ENCODE measurements at places on chromosomes 7 and 10.
A peak's percentile ranks its signal among the peaks of the same experiment; 100 is the strongest.

GRCh38 chr10:6721480-6721879, 141.4 kb upstream of the PRKCQ start:
- DNase-seq = no peak

DNA sequence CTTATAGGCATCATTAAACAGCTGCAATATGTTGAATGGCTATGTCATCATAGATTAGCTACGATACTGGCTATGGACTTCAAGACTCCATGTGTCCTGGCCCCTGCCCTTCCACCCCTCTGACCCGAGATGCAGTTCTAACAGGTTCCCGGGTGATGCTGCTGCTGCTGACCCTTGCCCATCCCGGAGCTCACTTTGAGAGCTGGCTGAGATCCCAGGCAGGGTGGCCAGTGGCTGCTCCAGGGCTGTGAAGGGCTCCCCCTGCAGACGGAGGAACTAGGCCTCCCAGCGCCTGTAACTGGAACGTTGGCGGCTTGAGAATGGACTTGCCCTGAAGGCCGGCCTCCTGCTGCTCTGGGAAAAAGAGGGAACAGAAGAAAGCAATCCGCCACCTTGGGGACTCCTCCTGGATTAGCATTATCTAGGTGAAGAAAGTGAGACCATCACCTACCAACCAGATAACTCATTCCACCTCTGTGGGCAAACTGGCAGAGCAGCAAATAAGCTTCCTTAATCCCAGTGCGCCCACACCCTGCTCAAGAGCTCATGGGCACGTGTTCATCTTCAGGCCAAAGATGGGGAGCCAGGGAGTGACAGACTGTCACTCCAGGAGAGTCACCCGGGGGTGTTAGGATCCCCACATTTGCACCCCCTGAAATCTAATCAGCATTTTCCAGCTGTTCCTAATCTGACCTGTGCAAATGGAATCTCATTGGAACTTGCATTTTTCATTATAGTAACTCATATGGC, 56.8 kb downstream of the PARP12 start:
- DNase-seq = peak; percentile 67

GRCh38 chr7:143013893-143014292, 13.0 kb downstream of the OR9A2 start:
- no peak for DNase-seq

GRCh38 chr7:32506266-32507054, 11.2 kb downstream of the AVL9 start:
- DNase-seq = no peak

DNA sequence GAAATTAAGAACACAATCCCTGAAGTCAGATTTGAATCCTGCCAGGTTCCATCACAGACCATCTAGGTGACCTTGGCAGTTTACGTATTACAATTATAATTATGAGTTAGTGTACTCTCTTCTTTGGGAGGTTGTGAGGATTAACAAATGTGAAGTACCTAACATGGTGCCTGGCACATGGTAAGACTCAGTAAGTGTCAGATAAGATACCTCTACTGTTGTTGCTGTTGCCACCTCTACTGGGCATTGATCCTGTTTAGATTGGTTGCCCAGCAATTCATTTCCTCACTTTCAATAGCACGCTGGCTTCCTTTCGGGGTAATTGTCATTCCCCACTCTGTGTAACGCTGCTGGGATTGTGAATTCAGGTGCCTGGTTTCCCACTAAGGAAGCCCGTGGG, 31.7 kb upstream of the HGF start:
- no peak for DNase-seq

GRCh38 chr7:142835487-142835886, 19.4 kb upstream of the EPHB6 start:
- DNase-seq = no peak

DNA sequence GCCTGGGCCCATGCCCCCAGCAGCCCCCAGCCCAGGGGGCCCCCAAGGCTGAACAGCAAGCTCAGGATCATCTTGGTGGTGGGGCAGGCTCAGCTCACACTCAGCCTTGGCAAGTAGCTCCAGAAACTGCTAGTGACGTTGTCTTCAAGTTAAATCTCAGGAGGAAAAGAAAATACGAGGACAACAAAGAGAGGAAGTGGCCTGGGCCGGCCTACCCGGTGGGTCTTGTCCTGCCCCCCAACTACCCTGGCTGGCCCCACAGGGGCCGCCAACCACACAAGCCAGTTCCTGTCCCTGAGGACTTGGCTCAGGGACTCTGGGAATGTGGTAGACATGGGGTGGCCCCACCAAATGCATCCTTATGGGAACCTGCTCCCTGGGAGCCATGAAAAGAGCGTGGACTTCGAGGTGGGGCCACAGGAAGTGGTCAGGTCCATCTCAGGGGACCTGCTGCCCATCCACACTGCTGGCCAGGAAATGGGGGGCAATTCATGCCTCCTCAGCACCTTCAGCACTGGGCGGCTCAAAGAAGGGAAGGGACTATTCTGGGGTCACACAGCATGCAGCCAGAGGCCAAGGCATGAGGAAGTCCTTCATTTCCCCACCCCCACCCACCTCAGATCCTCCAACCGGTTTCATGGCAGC, at the start of gene MMRN2:
Gene MMRN2, minus strand, starts transcription at position 145 of the 645 bp plus-strand sequence. Its CDS starts 74 bp downstream, at position 71.
- DNase-seq = no peak

DNA sequence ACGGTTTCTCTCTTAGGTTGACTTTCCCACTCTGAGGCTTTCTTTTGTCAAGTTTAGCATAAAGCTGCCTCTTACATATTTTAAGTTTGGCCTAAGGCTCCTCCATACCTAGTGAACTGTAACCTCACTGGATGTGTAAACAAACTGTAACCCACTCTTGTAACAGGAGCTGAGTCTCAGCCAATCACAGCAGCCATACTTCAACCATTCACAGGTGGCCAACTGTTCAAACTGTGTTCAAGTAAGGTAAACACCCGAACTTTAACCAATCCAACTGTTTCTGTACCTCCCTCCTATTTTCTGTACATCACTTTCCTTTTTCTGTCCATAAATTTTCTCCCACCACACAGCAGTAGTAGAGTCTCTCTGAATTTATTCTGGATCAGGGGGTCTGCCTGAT, 7.7 kb upstream of the NRBF2 start:
- peak; percentile 4 for DNase-seq

DNA sequence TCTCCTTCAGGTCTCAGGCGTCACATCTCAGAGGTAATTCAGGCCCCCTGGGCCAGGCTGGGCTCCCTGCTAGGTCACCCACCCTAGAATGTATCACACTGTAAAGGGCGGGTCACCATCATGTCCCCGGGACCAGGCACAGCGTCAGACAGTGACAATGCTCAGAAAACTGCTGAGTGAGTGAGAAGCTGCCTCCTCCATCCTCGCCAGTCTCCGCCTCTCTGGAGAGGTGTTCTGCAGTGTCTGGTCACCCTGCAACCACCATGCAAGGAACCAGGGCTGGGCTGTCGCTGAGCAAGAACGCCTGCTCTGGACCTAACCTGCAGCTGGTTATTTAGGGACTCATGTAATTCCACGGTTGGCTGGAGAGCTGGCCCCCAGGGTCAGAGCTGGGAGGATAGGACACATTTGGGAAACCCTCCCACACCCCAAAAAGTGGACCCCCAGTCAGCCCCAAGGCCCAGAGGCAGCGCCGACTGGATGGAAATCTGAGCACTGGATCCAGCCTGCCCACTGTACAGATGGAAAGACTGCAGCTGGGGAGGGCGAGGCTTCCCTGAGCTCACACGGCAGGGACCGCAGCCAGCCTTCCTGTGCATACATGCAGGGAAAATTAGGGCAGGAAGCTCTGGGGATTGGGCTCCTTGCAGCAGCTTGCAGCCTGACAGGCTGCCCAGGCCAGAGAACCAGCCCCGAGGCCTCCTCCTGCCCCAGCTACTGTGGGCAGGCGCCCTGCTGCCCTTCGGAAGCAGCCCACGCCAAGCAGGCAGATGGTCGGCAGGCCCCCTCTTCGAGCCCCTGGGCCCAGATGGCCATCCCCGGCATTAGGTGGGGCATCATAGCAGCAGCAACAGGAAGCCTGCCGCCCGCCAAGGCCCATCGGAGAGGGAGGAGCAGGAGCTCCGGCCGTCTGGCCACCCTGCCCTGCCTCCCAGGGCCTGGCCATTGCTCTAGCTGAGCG, 105.4 kb upstream of the ZMIZ1 start:
- DNase-seq = peak; percentile 24

DNA sequence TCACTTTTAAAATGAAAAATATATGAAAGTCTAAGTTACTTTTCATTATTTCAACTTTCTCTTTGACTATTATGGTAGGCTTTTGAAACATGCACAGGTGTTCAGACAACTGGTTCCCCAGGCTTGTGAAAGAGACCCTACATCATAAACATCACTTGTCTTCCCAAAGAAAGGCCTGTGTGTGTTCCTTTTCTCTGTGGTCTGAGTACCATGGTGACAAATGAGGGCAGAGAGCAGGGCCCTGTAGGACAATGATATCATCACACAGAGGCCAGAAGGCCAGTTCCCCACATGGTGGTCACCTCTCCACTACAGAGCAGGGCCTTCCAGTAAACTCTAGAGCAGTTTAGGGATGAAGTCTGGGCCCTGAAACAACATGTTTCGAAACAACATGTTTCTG, 288.8 kb downstream of the USP6NL start:
- DNase-seq = no peak

GRCh38 chr7:158488181-158488971, 99.2 kb downstream of the PTPRN2 start:
- no peak for DNase-seq

DNA sequence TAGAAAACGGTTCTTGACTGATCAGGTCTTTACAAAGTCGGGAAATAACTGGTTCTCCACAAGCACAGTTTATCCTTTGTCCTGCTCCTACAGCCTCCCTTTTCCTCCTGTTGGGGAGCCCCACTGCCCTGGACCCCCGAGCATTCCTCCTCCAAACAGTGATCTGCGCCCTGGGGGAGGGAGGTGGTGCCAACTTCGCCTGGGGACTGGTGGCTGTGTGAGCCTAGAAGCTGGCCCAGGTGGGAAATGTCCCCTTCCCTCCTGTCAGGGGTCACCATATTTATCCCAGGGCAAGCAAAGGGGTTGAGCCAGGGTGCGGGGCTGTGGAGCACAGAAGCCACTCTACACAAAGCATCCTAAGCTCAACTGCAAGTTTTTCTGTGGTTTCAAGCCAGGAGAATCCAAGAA, 5.2 kb downstream of the HMX3 start:
- DNase-seq = no peak

DNA sequence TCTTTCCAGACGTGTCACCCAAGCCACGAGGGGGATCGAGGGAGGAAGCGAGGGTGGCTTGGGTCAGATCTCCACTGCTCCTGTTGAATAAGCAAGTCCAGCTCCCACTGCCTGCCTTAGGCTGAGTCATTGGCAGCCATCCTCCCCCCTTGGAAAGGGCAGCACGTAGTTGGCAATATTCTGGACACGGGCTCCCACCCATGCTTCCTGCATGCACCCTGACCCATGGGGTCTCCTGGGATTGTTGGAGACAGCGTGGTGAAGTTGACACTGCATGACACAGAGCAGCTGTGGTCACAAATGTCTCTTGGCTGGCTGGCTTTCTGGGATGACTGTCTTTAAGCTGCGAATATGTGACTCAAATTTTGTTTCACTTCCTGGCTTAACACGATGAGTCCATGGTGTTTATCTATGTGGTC, 11.2 kb downstream of the BTBD16 start:
- DNase-seq = no peak

- DNase-seq = peak; percentile 6
Observed at GRCh38 chr7:153190452-153190851, 430.9 kb downstream of the ACTR3B start.

- DNase-seq = peak; percentile 57
Observed at GRCh38 chr7:118281196-118281595, 56.7 kb downstream of the ANKRD7 start.

DNA sequence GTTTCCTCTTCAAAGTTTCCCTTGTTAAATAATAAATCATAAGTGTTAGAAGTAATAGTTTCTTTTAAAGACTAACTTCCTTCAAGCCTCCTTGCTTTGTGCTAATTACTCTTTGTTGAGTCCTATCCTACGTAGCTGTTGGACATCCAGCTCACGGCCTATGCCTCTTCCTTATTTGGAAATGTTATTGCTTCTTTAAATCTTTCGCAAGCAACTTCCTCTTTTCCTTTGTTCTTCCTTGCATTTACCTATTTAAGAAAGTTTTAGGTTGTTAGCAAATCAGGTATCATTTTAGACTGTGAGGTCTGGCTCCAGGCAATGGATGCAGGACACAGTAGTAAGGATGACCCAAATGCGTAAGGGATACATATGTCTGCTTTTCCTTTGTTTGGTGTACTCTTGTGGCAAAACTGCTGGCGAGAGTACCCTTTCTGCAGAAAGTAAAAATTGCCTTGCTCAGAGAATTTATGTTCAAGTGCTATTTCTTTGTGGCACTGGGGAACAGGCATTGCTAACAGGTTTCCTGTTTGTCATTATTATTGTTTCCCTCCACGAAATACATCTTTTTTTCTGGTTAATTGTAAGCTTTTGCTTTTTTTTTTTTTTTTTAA, 110.5 kb downstream of the DYNC2I1 start:
- no peak for DNase-seq

DNA sequence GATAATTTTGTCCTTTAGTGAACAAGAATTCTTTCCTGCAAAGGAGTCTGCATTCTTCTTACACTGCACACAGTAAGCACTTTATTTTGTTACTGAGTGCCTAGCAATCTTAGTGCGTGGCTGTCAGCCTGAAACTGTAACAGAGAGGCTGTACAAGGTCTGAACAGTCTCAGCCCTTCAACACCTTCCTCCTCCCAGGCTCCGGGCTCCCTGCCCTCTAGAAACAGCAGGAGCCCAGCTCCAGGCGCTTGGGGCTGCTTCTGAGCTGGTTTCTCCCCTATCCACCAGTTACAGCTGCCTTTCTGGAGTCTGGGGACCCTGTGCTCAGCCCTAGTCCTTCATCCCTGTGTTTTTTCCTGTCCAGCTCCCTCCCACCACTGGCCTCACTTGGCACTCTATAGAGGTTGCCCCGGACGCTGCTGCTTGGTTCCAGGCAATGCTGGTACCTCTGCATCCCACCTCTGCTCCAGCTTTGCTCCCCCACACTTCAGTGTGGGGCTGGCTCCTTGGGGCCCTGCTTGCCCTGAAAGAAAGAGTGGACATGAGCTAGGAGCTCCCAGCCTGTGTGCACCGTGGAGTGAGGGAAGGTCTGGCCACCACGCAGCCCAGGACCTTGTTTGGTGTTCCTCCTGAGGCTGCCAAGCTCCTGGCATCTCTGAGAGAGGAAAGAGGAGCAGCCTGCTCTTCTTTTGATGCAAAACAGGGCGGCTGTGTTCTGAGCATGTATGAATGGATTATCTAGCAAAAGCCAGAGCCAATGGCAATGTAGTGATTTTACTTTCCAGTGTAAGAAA, 251.2 kb upstream of the GRB10 start:
- DNase-seq = no peak

GRCh38 chr7:143305423-143306070, 10.4 kb upstream of the CLCN1 start:
- peak; percentile 61 for DNase-seq

DNA sequence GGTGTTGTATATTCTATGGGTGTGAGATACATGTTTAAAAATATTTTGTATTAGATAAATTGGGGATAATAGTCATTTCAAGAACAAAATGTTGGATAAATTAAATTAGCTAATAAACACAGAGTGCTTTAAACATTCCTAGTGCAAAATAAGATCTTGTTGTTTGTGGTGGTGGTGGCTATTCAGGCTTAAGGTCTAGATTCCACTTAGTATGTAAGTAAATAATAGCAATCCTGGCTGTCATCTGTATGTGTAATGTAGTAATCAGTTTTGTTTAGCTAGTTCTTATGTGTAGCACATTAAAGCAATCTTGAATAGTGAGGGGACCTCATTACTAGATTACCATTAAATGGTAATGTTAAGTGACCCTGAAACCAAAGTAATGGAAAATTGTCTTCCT, 48.7 kb downstream of the KAT6B start:
- DNase-seq = peak; percentile 37

- peak; percentile 57 for DNase-seq
Observed at GRCh38 chr10:31774299-31774900, 154.2 kb downstream of the ARHGAP12 start.
